Activated CD4-positive, alpha-beta T cell treated with anti-CD3 and anti-CD28 coated beads, Interleukin-2, amount 50 U/mL, for 48 hours (primary cell): ENCODE measurements at places on chromosomes 6 and 20.

DNA sequence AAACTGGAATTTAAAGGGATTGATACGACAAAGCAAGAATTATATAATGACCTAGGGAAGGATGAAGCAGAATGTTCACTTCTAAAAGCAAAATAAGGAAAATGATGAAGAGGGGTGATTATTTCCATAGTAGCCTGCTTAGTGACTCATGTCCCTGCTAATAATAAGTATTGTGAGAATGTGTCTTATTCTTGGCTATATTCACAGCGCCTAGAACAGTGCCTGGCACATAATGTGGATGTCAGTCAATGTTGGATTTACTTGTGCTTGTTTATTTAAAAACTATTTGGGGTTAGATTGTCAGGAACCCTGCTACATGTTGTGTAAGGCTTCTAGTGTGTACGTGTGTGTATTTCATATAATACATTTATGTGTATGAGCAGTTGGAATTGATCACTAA lies 85.1 kb downstream of the ZFAND3 start:
- DNase-seq = no peak

DNA sequence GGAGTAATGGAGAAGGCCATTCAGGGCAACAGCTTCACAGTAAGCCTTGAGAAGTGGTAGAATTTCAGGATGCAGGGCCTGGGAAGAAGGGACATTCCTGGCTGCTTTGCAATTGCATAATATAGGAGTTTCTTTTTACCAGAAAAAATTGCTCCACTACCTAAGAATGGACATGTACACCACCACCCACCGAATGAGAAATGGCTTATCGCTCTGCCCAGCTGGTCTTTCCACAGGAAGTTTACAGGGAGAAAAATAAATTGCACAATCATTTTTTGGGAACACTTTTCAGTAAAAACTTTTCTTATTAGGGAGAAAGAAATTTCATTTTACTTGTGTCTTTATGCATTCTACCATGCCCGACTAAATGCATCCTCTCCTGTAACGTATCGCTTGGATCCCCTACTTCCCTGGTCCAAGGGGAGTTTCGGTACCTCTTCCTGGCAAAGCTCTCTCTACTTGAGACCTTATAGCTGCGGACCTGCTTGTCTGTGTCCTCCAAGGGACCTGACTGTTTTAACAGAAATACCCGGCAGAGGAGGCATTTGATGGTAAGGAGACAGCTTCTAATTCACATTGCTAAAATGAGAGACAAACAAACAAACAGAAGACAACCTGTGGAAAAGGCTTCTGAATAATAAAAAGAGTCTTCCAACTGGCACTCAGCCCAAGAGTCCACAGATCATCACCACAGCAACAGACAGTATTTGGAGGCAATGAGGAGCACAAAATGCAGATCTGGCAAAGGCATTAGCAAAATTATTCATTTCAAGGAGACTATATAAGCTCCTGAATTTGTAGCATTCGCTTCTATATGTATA lies 54.2 kb downstream of the MAP3K5 start:
- no peak for DNase-seq

DNA sequence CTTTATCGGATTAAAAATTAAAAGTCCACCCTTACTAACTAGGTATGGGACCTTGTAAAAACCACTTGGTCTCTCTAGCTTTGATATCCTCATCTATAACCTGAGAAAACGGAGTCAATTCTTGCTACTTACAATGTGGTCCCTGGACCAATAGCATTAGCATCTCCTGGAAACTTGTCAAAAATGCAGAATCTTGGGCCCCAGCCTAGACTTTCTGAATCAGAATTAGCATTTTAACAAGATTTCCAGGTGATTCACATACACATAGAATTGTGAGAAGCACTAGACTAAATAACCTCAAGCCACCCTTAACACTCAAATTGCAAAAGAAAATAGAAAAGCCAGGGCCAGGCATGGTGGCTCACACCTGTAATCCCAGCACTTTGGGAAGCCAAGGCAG lies 96.6 kb downstream of the RNGTT start:
- DNase-seq = no peak

- peak; percentile 71 for DNase-seq
Measured at GRCh38 chr6:154229786-154230185, 126.8 kb downstream of the IPCEF1 start.

GRCh38 chr6:111799576-111800258 lies 73.5 kb downstream of the FYN start:
- DNase-seq = no peak

DNA sequence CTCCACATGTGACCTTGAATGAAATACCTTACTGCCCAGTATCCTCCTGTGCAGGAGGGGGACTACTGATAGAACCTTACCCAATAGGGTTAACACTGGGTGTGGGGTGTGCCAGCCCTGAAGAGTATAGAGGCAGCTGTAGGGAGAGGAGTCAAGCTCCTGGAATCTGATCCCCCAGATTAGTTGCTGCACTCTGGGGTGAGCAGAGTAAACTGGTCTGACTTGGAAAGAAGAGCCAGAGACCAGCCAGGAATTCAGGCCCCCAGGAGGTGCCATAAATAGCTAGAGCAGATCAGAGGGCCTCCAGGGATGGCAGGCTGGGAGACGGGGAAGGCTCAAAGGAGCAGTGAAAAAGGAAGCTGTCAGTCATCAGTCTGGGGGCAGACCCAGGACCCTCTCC lies 3.5 kb upstream of the APOBEC2 start:
- no peak for DNase-seq

DNA sequence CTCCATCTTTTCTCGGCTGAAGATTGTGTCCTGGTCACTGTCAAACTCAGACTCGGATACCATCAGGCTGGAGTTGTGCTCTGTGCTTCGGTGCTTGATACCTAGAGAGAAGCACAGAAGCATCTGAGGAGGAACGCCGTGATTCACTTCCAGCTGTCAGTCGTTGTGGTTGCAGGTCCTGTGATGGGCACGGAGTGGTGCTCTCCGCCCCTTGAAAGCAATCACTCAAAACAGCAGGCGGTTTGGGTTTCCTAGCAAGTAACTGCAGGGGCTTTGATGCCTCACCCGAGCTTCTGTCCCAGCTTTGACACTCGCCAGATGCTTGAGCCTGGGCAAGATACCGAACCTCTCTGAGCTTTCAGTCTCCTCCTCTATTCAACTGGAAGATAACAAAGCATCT lies 52.5 kb downstream of the ALDH5A1 start:
- peak; percentile 36 for DNase-seq

GRCh38 chr20:54984104-54984448 lies 508.7 kb downstream of the DOK5 start:
- no peak for DNase-seq

DNA sequence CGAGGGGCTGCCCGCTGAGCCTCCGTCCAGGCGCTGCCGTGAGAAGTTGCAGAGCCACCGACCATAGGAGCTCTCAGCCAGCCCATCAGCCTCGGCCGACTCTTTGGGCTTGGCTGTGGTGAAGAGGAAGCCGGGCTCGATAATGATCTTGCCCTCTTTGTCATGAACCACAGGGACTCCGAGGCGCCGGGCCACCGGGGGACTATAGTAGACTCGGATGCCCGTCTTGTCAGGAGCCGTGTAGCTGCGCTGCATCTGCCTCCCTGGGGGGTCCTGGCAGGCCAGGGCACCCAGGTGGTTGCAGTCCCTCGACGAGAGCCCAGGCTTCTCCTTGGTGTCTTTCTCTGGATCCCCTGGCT lies 20.5 kb upstream of the DSN1 start:
- DNase-seq = no peak

GRCh38 chr6:38262026-38262425 lies 377.7 kb downstream of the BTBD9 start:
- no peak for DNase-seq

DNA sequence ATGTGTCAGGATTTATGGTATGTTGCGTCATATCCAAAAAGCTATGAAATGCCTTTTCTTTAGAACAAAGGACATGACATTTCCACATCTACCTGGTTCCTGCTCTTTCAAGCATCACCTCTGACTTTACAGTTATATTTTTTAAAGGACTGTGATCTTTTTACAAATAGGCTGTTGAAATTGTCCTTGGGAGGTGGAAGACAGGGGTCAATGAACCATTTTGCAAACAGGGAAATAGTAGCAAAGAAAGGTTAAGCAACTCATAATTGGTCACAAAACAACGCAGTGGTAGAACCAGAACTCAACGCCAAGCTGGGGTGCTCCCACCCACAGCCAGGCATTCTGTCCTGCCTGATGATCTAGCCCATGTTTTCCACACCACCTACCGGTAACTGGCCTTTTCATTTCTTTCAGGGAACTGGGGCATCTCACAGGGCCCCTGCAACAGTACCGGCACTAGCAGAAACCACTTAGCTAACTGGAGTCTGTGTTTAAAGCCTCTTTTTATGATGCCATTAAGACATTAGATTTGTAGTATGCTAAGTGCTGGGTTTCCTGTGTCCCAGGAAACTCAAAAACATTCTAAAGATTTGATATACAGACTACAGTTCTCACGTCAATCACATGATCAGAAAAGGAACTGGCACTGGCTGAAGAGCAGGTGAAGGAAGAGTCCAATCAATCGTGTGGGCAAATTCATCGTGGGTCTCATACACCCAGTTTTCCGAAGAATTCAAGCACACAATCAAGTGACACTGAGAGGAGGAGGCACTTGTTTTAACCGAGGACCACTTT lies 13.9 kb downstream of the ZNF217 start:
- DNase-seq = no peak

DNA sequence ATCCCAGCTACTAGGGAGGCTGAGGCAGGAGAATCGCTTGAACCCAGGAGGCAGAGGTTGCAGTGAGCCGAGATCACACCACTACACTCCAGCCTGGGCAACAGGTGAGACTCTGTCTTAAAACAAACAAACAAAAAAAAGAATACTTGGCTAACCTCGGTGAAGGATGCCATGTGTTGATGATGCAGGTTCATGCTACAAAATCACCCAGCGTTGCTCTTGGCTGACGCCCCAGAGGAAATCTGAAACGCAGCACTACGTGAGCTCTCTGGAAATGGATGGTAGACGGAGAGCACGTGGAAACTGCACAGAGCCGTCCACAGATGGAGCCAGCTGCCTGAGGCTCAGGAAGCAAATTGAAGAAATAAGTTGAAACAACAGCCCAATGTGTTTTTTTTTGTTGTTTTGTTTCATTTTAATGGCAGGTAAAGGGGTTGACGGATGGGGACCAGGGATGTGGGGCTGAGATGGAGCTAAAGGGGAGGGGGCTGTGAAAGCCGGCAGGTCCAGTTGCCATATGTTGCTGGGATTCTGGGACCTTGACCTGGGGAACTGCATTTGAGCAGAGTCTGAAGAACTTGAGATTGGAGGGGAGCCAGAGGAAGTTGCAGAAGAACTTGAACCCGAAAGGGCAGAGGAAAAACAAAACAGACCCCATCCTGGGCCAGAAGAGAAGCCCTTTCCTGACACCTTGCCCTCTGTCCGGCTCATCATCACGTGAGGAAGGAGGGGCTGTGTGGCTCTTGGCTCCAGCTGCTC lies 12.8 kb upstream of the MANBAL start:
- no peak for DNase-seq

- no peak for DNase-seq
Measured at GRCh38 chr20:44690781-44691423, 24.3 kb upstream of the CCN5 start.

DNA sequence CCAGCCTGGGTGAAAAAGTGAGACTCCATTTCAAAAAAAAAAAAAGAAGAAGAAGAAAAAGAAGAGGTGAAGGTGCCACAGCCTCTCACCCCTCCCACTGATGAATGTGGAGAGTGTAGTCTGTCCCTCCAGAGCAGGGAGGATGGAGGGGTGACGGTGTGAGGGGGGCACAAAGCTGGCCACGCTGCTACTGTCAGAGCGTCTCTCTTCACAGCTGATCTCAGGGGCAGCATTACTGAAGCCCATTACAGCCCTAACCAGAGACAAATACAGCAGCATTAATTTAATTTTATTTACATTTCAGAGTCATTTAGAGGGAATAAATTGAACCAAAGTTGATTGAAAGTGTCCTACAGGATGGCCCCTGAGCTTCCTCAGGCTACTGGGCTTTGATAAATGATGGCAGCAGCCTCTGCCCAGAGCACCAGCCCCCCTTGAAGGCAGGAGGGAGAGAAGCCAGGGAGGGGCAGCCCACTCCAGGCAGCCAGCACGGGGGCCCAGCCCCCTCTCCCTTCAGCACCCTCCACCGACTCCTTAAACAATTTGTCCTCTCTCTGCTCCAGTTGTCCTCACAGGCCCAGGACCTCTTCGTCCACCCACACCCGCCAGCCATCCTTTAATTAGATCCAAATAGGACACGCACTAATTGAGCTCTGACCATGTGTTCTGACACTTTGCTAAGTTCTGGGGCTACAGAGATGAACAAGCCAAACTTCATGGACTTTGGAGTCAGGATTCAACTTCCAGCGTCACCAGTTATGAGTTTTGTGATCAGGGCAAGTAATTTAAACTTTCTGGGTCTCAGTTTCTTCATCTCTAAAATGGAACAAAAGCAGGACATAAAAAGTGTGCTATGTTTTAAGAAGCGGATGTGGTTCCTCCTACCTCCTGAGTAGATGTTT lies 18.6 kb upstream of the ZFAND3 start:
- DNase-seq = no peak

DNA sequence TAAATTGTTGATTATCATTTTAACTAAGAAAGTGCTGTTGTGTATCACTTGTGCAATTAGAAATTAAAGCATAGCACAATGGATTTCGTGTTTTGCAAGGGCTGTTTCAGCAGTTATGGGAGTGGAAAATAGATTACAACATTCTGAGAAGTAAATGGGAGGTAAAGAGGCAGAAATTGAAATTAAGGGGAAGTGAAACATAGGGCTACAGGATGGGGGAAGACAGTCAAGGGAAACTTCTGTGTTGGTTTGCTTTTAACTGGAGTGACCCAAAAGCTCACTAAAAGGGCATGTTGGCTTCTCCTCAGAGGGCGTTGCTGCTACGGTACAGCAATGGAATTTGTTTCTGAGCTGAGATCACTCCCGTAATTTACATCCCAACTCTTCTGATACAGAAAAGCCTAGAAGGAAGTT lies 147.5 kb downstream of the BCAS1 start:
- no peak for DNase-seq

GRCh38 chr6:18829272-18829870 lies 442.2 kb downstream of the RNF144B start:
- no peak for DNase-seq

GRCh38 chr6:47203266-47203937 lies 106.3 kb downstream of the TNFRSF21 start:
- DNase-seq = no peak

DNA sequence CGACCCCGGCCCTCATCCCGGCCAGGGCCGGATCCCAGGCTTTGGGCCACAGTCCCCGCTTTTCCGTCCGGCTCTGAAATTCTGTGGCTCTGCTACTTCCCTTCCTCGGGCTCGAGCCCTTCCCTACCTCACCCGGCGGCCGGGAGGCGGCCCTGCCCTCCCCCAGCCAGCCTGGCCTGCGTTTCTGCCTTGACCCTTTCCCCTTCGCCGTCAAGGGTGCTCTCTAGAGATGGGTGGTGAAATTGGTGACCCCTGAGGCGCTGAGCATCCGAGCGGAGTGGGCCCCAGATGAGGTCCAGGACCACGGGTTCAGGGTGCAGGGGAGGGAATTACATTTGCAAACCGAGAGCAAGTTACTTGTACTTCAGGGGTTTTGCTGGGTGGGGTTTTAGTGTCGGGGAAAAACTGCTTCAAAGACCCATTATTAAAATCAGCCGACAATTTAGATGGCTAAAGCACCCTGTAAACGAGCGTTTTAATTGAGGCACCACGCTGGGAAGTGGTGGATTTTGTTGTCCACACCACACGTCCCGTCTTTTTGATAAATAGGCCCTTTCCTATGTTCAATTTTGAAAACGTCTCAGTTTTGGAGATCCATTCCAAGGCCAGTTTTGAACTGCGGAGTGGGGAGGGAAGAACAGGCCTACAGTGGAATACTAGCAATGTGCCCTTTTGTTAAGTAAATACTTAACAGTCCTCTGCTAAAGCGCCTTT lies 9.9 kb downstream of the TFAP2A start:
- no peak for DNase-seq
